Activated CD4-positive, alpha-beta memory T cell treated with anti-CD3 and anti-CD28 coated beads, Interleukin-2, amount 10 ng/mL, durations not matched to agents 7 days and 5 days (primary cell): ENCODE measurements at places on chromosomes 1 and 21. TPM values are rescaled to one million over a fixed set of nuclear protein-coding genes. Genes with fewer than 3 reads are reported as not detected.

GRCh38 chr1:183277821-183278738 is 92.0 kb downstream of the LAMC2 start:
- H3K27ac ChIP-seq: peak overlapping the region; percentile 64
- H3K27me3 ChIP-seq: peaks cover 2% of the 10 kb centered on the region
- no peaks in the 10 kb centered on the region for H3K36me3 ChIP-seq
- H3K4me1 ChIP-seq: peaks cover 29% of the 10 kb centered on the region
- no peak overlapping the region for H3K4me3 ChIP-seq

- H3K27ac ChIP-seq: no peak overlapping the region
- DNase-seq: no peak
- no peaks in the 10 kb centered on the region for H3K4me1 ChIP-seq
- H3K36me3 ChIP-seq: no peaks in the 10 kb centered on the region
- H3K27me3 ChIP-seq: peaks cover 7% of the 10 kb centered on the region
Observed at GRCh38 chr1:223202376-223203033, 59.5 kb upstream of the TLR5 start.

- peaks cover 5% of the 10 kb centered on the region for H3K4me1 ChIP-seq
- no peak for DNase-seq
- no peak overlapping the region for H3K27ac ChIP-seq
- peaks cover 7% of the 10 kb centered on the region for H3K27me3 ChIP-seq
- no peak overlapping the region for H3K4me3 ChIP-seq
Observed at GRCh38 chr21:35149698-35150097, 100.6 kb upstream of the RUNX1 start.

- H3K27me3 ChIP-seq: no peaks in the 10 kb centered on the region
- no peaks in the 10 kb centered on the region for H3K4me1 ChIP-seq
Observed at GRCh38 chr1:48939042-48939441, 162.4 kb upstream of the BEND5 start.

Gene OR2T33
- not detected for total RNA-seq

GRCh38 chr1:55005351-55006140 is 6.8 kb downstream of the BSND start:
- no peak overlapping the region for H3K4me3 ChIP-seq
- no peak overlapping the region for H3K27ac ChIP-seq
- H3K36me3 ChIP-seq: no peaks in the 10 kb centered on the region
- H3K4me1 ChIP-seq: no peaks in the 10 kb centered on the region

GRCh38 chr21:44532712-44533111 is 7.3 kb downstream of the KRTAP10-1 start:
- H3K27me3 ChIP-seq: peaks cover 2% of the 10 kb centered on the region
- no peak overlapping the region for H3K4me3 ChIP-seq
- H3K36me3 ChIP-seq: no peaks in the 10 kb centered on the region
- DNase-seq: no peak
- H3K27ac ChIP-seq: no peak overlapping the region
- no peaks in the 10 kb centered on the region for H3K4me1 ChIP-seq

Gene OR13G1
- not detected for total RNA-seq

Gene FMO5
- 0.73 TPM for total RNA-seq

DNA sequence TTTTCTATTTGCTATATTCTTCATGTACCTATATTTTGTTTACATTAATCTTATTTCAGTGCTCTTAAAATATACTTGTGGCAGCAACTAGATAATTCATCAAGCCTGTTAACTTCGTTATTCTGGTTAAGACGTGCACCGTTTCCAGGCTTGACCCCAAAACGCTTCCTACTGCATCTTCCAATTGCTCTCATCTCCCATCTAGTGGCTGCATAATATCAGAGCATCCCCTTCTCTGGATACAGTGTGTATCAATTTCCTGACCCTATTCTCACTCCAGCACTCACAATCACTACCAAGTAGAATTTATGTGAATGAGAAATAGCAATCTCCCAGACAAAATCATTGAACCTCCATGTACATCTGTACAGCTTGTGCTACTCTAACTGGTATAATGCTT is 1280.3 kb upstream of the B3GALT2 start:
- no peak overlapping the region for H3K27ac ChIP-seq
- H3K27me3 ChIP-seq: no peaks in the 10 kb centered on the region
- H3K4me3 ChIP-seq: no peak overlapping the region
- no peaks in the 10 kb centered on the region for H3K36me3 ChIP-seq
- H3K4me1 ChIP-seq: no peaks in the 10 kb centered on the region
- DNase-seq: no peak

GRCh38 chr21:46199436-46200373 is 15.4 kb upstream of the SPATC1L start:
- peaks cover 31% of the 10 kb centered on the region for H3K36me3 ChIP-seq
- H3K27ac ChIP-seq: no peak overlapping the region
- H3K4me1 ChIP-seq: no peaks in the 10 kb centered on the region

GRCh38 chr21:41446586-41446985 is 20.5 kb downstream of the MX1 start:
- no peak overlapping the region for H3K4me3 ChIP-seq
- peaks cover 94% of the 10 kb centered on the region for H3K36me3 ChIP-seq
- H3K27ac ChIP-seq: no peak overlapping the region
- no peaks in the 10 kb centered on the region for H3K27me3 ChIP-seq
- peaks cover 29% of the 10 kb centered on the region for H3K4me1 ChIP-seq

DNA sequence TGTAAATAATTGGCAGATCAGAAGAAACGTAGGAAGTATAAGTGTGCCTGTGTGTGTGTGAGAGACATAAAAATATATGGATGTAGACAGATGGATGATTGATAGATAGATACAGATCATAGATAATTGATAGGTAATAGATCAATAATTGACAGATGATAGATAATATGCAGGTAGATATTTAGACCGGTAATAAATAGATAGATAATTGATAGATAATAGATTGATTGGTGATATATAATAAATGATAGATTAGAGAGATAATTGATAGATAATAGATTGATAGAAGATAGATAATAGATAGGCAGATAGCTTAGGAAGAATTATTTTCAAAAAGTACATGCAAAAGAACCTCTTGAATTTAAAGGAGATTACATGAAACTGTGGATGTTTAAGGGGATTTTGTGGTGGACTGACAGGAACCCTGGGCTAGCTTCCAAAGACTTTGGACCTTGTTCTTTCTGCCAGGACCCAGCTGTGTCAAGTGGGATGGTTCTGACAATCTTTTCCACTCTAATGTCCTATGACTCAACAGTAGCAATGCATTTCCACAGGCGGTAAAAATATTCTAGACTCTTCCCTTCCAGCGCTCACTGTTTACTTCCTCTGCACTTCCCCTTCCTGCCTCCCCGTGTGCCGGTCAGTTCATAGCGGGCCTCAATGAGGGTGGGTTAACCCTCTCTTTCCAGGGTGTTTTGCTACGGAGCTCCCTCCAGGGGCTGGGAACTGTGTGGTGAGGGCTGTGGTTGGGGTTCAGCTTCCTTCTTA is 39.4 kb downstream of the KCNJ15 start:
- H3K27ac ChIP-seq: no peak overlapping the region
- H3K4me3 ChIP-seq: no peak overlapping the region
- no peak for DNase-seq
- H3K36me3 ChIP-seq: no peaks in the 10 kb centered on the region
- H3K4me1 ChIP-seq: peaks cover 9% of the 10 kb centered on the region

Gene LCE1E
- total RNA-seq: not detected

DNA sequence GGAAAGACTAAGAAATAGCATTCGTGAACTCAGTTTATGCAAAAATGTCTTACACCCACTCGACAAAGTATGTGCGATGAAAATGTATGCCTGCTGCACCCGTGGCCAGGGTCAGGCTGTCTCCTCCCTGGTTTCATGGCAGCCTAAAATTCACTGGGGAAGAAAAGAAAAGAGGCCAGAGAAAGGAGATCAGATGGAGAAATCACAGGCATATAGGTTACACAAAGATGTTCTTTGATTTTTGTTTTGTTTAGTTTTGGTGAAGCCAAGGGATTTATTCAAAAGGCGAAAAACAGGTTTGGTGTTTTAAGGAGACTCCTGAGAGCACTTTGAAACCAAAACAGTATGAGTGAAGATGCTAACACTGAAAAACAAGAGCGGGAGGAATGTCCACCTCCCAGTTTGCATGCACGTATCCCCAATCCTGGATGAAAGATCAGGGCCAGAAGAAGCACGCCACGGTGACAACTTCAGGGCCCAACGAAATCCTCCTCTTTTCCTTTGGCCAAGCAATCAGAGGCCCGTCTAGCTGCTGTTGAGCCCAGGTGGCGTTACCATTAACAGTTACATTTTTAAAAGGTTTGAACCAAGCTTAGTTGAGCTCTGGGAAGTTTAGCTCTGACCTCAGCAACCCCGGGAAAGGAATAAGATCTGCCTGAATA is 992 bp upstream of the SSX2IP start:
- peaks cover 57% of the 10 kb centered on the region for H3K4me1 ChIP-seq
- H3K27ac ChIP-seq: peak overlapping the region; percentile 82
- DNase-seq: no peak
- peak overlapping the region; percentile 87 for H3K4me3 ChIP-seq
- peaks cover 3% of the 10 kb centered on the region for H3K36me3 ChIP-seq
- peaks cover 5% of the 10 kb centered on the region for H3K27me3 ChIP-seq

Gene OPRD1
- total RNA-seq: not detected

DNA sequence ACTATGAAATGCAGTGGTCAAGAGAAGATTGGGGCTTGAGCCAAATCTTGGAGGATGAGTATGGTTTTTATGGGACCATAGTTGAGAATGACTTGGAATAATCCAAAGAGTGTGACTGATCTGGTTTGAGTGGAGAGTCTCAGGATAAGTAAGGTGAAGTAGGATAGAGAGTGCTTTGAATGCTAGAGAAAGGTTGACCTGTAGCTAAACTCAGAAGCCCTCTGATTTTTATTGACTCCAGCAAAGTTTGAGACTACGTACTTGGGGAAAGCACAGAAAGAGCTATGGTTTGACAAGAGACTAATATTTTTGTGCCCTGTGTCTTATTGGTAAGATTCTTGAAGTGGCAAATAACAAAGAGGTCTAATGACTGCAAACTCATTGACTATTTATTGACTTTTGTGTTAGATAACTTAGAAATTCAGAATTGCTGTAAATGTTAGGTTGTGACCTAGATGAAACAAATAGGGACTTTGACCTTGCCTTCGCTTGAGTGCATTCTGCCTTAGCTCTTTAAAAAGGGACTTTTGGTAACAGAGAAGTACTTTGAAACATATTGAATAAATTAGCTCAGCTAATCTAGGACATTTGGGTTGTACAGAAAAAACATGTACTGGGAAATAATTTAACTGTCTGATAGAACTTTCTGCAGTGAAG is 35.1 kb downstream of the UAP1 start:
- peaks cover 12% of the 10 kb centered on the region for H3K36me3 ChIP-seq
- no peaks in the 10 kb centered on the region for H3K27me3 ChIP-seq
- no peak overlapping the region for H3K4me3 ChIP-seq
- H3K27ac ChIP-seq: no peak overlapping the region
- no peak for DNase-seq

GRCh38 chr21:42232176-42232825 is 13.4 kb downstream of the ABCG1 start:
- peak; percentile 41 for DNase-seq
- H3K4me3 ChIP-seq: peak overlapping the region; percentile 10
- H3K27ac ChIP-seq: peak overlapping the region; percentile 94
- no peaks in the 10 kb centered on the region for H3K27me3 ChIP-seq
- peaks cover 19% of the 10 kb centered on the region for H3K36me3 ChIP-seq

DNA sequence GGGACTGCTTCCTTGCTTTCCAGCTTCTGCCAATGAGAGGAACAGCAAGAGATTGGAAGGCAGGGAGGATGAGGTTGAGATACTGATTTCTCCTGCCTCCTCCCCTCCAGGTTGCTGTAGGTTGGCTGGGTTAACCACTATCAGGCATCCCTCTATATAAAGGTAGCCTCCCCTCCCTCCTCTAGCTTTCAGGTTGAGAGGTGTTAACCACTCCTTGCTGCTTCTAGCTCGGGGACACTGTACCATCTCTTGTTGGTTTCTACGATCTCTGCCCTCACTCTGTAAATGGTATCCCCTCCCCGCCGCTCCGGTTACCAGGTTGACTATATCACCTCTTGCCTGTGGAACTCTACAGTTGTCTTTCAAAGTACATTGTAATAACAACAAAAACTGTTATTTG is 16.7 kb downstream of the LPAR3 start:
- no peak overlapping the region for H3K4me3 ChIP-seq
- H3K4me1 ChIP-seq: peaks cover 6% of the 10 kb centered on the region
- no peak overlapping the region for H3K27ac ChIP-seq
- no peaks in the 10 kb centered on the region for H3K36me3 ChIP-seq

DNA sequence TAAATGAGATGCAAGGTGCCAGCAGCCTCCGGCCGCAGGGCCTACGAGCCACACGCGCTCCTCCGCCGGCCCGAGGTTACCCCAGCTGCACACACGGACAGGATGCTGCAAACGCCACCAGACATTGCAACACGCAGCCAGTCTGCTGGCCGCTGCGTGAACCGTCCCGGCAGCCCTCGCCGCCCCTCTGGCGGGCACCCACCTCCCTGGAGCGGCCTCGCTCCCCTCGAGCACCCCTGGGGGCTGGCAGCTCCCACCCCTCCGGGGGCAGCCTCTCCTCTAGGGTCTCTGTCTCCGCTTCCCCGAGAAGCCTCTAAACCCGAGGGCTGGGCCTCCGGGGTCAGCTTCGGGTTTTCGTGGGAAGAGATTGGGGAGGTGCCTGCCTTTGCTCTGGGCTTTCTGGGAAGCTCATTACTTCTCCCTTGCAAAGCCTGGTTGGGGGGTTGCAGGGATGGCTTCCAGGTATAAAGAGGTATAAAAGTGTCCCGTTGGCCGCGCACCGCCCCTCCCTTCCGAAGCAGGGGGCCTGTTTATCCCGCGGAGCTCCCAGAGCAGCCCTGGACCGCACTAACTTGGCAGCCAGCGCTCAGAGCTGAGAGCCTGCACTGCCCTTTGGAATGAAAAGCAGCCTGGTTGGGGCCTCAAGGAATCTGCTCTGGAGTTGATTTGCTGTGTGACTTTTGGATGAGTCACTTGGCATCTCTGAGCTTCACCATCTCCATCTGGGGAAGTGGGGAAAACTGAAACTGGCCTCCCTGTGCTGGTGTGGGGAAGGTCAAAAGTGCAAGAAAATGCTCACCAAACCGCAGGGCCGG is 21.8 kb downstream of the DHRS3 start:
- peaks cover 16% of the 10 kb centered on the region for H3K27me3 ChIP-seq
- no peak for DNase-seq
- H3K36me3 ChIP-seq: no peaks in the 10 kb centered on the region
- peaks cover 14% of the 10 kb centered on the region for H3K4me1 ChIP-seq
- no peak overlapping the region for H3K27ac ChIP-seq
- H3K4me3 ChIP-seq: no peak overlapping the region

DNA sequence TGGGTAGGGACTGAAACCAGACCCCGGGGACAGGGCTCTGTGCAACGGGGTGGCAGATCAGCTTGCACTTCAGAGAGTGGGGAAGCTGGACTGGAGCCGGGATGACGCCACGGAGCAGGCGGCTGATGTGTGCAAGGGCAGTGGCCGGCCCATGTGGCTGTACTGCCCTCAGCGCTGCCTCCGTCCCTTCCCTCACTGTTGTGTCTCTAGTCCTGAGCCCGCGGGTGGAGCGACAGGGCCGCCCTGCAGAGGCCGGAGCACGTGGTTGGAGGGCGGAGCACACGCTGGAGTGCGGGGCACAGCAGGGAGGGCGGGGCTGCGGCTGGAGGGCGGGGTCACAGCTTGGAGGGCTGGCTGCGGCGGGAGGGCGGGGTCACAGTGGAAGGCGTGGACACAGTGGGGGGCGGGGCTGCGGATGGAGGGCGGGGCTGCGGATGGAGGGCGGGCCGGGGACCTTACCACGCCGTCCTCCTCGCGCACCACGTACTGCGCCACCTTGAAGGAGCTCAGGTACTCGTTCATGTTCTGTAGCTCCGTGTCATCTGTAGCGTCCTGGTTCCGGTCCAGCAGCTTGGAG is 52.4 kb downstream of the CHD5 start:
- no peaks in the 10 kb centered on the region for H3K36me3 ChIP-seq
- H3K4me3 ChIP-seq: no peak overlapping the region
- peaks cover 2% of the 10 kb centered on the region for H3K4me1 ChIP-seq
- DNase-seq: peak; percentile 76
- no peaks in the 10 kb centered on the region for H3K27me3 ChIP-seq

Gene ZNF683
- total RNA-seq: 0.18 TPM
